Activated T-helper 2 cell treated with anti-CD3 and anti-CD28 coated beads, Interferon-gamma antibody, Interleukin-2, Interleukin-4, amounts not matched to agents 10 μg/mL and 5 μg/mL and 100 μg/mL, durations not matched to agents 14 hours and 24 hours and 36 hours (primary cell): ENCODE measurements at places on chromosomes 13 and 19.
A peak's percentile ranks its signal among the peaks of the same experiment; 100 is the strongest.

- DNase-seq, result no peak
Measured at GRCh38 chr13:110443622-110444225, 117.8 kb downstream of the RAB20 start.

DNA sequence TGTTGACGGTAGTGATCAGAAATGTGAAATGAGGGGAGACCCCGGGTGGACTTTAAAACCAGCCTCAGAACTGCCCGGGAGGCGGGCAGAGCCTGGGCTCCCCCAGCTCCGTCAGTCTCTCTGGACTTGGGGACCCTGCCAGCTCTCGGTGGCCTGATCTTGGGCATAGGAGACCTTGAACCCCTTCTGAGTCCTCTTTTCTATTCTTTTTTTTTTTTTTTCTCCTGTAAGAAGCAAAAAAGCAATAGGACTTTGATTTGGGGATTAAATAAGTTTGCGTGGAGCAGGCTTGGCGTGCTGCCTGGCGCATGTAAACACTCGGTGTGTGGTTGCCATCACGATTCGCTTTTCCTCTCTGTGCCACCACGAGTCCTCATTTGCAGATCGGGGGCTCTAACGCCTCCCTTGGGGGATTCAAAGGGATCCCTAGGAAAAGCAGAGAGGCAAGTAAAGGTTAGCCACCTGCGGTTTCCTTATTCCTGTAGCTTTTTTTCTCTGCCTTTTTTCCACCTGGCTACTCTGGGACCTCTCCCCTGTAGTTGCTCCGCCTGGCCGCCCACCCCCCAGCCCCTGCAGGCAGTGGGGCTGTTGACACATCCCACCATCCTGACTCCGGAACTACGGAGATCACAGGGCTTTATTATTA is 1.3 kb downstream of the SAFB start:
- DNase-seq, result no peak

- DNase-seq, result no peak
Measured at GRCh38 chr19:45791744-45792469, 738 bp downstream of the DMWD start.

DNA sequence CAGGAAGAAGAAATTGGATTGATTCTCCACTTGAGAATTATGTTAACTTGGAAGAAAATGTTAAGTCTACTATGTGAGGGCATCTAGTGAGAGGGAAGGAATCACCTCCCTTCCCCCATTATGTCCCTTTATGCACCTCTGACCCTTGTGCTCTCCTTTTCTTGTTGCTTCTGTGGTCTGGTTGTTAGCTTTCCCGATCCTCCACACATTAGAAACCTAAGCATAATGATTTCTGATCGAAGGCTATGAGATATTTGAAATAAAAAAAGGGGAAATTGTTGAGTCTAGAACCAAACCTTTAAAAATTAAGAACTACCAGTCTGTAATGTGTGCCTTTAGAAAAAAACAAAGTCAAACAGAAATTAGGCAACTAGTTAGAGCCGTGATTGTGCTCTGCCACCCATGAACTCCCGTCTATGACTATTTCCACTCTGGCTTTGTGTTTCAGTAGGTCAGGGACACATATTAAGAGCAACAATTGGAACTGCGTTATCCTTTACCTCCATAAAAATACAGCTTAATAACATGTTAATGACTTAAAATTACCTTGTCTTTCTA is 463 bp upstream of the GPC6 start:
- DNase-seq, result no peak

DNA sequence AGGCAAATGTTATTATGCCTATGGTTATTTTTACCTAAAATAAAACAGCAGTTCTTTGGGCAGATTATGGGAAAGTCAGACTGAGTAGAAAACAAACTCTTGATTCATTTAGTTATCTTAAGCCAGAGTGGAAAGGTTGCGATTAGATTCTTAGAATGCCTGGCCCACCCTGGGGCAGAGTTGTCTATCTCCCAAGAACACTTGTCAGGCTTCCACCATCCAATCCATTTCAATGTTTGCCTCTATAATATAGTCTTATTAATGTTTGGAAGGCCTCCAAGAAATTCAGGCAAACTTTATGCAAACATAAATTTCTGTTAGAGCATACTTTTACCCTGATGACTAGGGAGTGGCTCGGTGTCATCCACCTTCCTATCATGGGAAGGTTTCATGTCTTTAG is 207.0 kb downstream of the SLITRK6 start:
- no peak for DNase-seq

GRCh38 chr19:38837656-38838121 is 6.1 kb upstream of the ECH1 start:
- DNase-seq, result no peak

GRCh38 chr19:40614622-40615411 is 13.6 kb downstream of the LTBP4 start:
- peak; percentile 73 for DNase-seq

DNA sequence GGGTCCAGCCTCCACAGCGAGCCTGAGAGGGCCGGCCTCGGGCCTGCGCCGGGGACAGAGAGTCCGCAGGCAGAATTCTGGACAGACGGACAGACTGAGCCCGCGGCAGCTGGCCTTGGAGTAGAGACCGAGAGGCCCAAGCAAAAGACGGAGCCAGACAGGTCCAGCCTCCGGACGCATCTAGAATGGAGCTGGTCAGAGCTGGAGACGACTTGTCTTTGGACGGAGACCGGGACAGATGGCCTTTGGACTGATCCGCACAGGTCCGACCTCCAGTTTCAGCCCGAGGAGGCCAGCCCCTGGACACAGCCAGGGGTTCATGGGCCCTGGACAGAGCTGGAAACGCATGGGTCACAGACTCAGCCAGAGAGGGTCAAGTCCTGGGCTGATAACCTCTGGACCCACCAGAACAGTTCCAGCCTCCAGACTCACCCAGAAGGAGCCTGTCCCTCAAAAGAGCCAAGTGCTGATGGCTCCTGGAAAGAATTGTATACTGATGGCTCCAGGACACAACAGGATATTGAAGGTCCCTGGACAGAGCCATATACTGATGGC is 490 bp downstream of the ITPKC start:
- DNase-seq, result no peak

DNA sequence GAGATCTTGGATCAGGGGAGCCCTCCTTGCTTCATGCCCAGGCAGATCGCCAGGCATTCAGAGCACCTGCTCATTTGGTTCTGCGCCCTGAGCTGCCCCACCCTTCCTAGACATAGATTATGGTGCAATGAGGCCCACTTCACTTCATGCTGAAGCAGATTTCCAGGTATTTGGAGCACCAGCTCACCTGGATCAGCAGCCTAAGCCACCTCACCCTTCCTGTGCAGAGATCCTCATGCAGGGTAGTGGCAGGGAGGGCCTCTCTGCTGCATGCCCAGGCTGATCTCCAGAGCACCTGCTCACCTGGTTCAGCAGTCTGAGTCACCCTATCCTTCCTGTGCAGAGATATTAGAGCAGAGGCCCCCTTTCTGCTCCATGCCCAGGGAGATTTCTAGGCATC is 1966.1 kb downstream of the PCDH9 start:
- DNase-seq, result no peak
